Spinal cord (tissue), 10 donors: ENCODE measurements at places on chromosomes 16 and 17. TPM values are rescaled to one million over a fixed set of nuclear protein-coding genes. Genes with fewer than 3 reads are reported as not detected.

The MEAK7 gene
- total RNA-seq: 9.2 TPM

The HS3ST2 gene
- total RNA-seq: 1.2 TPM

The SLC47A1 gene
- 47.3 TPM for total RNA-seq

The KRT40 gene
- total RNA-seq: not detected

The HSPB9 gene
- 0.10 TPM for total RNA-seq

The OR1A1 gene
- total RNA-seq: not detected

The MKS1 gene
- total RNA-seq: 15.8 TPM

The HP gene
- total RNA-seq: 10.4 TPM

The DNAH3 gene
- 3.2 TPM for total RNA-seq

The ZNF23 gene
- total RNA-seq: 17.6 TPM

The ATAD5 gene
- 4.1 TPM for total RNA-seq

The MPV17L gene
- total RNA-seq: 7.5 TPM

The GRB7 gene
- not detected for total RNA-seq

The GPRC5B gene
- total RNA-seq: 72.8 TPM

The DUS1L gene
- total RNA-seq: 48.8 TPM

The MYO15B gene
- total RNA-seq: 99.1 TPM
